ENCODE measurements at places on chromosomes 16 and 17.
A peak's percentile ranks its signal among the peaks of the same experiment; 100 is the strongest.

- DNase-seq: no peak
Measured at GRCh38 chr17:18042983-18043382, 3.8 kb downstream of the GID4 start.

DNA sequence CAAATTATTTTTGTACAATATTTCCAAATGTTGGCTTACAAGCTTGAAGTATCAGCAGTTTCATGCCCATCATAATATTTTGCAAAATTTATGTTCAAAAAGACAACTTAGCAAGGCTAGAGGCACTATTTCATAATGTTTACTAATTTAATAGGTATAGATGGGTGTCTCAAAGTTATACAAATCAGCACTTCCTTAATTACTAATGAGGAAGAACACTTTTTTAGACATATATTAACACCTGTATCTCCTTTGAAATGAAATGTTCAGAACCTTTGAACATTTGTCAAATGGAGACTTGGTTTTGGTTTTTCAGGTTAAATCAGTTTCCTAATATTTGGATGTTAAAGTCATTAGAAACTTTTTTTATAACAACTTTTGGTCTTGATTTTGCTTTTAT, 2.2 kb downstream of the TAT start:
- DNase-seq: no peak

DNA sequence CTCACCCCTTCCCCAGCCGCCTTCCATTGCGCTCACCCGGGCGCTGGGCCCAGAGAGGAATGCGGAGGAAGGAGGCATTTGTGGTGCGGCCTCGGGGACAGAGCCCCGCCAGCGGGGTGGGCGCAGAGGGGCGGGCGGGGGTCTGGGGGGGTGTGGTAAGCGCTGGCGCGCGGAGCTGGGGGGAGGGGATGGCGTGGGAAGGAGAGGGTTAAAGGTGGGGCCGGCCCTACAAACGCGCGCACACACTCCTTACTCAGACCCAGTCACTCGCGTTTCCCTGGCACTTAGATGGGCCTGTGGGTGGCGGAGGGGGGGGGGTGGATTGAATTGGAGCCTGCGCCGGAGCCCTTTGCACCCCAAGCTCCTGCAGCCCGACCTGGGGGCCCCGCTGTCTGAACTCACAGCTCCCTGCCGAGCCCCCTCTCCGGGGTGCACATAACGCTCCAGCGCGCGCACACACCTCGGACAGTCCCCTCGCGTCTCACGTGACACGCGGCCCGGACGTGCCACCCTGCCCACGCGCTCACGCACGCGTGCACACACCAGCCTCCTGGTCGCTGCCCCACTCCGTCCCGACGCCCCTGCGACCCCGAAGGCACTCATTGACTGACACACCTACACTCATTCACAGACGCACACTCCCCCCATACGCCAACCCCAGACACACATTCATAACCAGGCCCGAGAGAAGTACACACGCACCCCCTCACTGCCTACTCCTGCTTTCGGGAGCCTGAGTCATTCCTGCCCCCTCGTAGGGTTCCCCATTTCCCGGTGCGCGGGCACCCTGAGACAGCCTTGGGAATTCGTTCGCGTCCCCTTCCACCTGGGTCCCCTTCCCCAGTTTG, 844 bp downstream of the TBKBP1 start:
- DNase-seq: no peak

DNA sequence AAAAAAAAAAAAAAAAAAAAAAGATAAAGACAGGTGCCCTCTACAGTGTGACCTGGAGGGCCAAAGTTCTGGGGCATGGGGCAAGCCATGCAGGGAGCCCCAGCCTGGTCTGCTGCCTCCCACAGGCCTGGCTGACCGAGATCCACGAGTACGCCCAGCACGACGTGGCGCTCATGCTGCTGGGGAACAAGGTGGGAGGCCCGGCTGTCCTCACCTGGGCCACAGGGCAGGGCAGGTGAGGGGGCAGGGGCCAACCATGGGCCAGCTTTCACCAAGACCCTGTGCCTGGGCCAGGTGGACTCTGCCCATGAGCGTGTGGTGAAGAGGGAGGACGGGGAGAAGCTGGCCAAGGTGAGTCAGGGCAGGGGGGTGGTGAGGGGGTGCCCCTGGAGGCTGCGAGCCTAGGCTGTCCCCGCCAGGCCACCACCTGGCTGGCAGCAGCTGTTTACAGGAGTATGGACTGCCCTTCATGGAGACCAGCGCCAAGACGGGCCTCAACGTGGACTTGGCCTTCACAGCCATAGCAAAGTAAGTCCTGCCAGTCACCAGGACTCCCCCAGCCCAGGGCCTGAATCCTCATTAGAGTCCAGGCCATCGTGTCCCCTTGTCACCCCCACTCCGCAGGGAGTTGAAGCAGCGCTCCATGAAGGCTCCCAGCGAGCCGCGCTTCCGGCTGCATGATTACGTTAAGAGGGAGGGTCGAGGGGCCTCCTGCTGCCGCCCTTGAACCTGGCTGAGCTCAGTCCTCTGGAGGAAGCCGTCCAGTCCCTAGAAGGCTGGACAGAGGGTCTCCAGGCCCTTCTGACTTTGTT, 2.7 kb upstream of the TRAF7 start:
- no peak for DNase-seq

- DNase-seq: no peak
Measured at GRCh38 chr16:3486506-3487215, 8.6 kb downstream of the C16orf90 start.

DNA sequence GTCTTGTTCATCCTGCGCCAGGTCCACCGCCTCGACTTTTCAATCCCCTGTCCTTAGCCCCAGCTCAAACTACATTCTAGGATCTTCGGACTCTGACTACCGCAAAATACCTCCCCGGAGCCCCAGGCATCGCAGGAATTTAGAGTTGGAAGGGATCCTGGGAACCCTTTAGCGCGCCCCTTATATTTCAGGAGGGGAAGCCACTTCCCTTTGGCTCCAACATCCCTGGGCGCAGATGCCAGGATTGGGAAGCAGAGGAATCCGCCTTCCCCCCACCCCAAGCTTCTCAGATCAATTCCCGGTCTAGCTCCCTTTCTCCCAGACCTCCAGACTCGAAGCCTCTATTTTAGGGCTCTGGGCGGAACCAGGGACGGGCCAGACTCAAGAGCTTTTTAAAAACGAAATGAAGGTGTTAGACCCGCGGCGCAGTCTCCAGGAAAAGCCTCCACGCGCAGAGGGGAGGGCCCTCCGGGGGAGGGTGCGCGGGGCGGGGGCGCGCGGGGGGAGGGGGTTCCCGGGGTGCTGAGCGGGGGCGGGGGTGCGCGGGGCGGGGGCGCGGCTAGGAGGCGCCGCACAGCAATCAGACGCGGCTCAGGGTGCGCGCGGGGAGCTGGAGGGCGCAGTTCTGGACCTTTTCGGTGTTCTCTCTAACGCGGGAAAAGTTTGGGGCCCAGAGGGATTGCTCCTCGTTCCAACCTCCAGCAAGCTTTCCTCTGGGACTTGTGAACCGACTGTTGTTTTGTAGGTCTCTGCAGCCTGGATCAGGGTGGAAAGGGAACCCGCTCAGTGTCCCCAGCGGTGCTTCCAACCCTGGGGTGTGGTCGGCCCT, 1.6 kb downstream of the AHSP start:
- DNase-seq: no peak

- DNase-seq: no peak
Measured at GRCh38 chr16:20074099-20074991, 655 bp upstream of the GPR139 start.

DNA sequence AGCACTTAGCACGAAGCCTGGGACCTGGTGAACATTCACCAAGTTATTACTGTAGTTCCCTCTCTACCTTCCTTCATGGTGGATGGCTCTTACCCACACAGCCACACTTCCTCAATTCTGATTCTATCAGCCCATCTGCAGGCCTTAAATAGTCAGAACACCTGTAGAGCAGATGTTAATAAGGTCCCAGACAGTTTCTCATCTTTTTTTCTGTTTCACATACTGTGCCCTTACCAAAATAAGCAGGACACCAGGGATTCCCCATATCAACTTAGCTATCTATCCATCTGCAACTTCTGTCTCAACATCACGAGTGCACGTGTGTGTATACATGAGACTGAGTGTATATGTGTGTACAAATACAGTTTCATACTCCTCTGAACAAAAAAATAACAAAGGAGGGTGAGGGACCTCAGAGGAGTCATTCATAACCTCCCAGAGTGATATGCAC, 2.8 kb downstream of the RECQL5 start:
- DNase-seq: no peak

GRCh38 chr16:85090873-85091521, 21.3 kb downstream of the CIBAR2 start:
- DNase-seq: no peak

DNA sequence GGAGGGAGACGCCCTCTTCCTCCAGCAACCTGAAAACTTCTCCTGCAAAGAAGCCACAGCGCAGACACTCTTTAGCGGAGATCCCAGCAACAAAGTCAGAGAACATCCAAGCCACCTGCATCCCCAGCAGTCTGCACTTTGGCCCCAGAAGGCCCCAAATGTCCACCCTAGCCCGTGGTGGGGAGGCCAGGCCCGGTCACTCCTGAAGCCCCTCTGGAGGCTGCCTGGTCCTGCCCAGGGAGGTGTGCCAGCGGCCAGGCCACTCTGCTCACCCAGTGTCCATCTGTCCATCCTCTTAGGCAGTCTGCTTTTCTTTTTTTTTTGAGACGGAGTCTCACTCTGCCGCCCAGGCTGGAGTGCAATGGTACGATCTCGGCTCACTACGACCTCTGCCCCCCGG, 5.4 kb downstream of the HAGHL start:
- DNase-seq: no peak

GRCh38 chr16:78630102-78630501, 530.6 kb downstream of the WWOX start:
- no peak for DNase-seq

- DNase-seq: no peak
Measured at GRCh38 chr17:82178499-82179261, 34.0 kb downstream of the CCDC57 start.

DNA sequence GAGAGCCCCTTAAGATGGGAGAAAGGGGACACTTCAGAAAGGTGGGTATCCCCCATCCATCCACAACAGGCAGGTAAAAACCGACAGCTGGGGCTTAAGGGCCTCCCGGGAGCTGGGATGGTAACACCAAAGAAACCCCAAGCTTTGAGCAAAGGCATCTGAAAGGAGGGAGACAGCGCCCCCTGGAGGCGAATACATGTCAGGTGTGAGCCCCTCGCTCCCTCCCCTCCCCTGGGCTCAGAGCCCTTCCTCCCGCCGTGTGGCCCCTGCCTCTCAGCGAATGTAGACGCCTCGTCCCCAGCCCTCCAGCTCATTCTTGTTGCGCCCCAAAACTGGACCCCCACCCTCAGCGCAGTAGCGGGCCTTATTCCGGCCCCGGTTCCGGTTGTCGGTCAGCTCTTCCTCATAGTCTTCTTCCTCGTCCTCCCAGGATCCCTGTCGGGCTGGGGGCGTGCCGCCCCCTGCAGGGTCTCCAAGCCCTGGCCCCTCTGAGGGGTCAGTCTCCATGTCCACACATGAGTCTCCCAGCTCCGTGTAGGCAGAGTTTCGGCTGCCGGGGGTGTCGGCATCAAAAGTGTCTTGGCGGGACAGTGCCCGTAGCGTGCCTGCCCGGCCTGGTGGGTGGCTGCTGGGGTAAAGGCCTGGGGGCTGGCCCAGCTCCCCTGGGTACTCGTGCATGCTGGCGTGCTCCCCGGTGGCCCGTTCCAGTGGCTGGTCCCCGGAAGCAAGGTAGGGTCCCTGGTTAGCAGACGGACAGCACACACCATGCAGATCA, 9.1 kb upstream of the ARL5C start:
- peak; percentile 72 for DNase-seq

DNA sequence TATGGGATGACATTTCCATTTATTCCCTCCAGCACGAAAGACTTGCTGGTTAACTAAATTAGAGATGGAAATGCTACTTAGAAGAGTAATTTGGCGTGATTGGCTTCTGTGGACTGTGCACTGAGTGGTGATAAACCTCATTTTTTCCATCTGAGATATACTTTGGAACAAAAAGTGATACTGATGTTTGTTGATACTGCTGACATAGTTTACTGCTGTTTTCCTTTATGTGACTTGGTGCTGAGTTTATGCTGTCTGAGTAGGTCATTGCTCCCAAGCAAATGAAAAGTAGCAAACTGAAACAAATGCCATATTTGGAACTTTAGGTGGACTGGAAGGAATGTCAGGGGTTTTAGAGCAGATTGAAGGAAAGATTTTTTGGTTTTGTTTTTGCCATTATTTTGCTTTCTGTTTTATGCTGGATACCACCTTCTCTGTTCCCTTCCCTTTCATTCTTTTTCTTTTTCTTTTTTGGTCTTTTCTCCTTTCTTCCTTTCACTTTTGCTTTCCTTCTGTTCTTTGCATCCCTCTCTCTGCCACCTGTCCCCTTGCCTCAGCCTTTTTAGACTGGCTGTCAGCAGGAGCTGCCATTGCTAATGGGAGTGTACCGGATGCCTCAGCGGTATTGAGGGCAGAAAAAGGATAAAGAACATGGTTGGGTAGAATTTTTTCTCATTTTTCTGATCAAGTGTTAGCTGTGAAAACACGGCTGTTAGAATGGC, 41.8 kb downstream of the NUP93 start:
- no peak for DNase-seq

- DNase-seq: no peak
Measured at GRCh38 chr17:63481488-63481870, 4.6 kb downstream of the ACE start.

DNA sequence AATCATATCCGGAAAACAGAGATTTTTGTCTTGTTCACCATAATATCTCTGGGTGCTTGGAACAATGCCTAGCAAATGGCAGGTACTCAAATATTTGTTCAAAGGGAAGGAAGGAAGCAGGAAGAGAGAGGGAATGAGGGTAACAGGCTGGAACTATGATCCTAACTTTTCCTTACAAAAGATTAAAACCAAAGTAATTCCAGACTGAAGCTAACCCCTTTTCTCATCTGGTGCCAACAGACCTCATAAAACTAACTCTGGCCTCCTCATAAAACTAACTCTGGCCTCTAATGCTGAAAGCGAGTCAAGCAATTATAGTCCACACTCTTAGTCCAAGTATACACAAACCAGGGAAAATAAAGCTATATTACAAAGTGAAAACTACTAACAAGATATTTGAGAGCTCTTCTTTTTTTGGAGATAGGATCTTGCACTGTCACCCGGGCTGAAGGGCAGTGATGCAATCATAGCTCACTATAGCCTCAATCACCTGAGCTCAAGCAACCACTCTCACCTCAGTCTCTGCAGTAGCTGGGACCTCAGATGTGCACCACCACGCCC, 84.6 kb downstream of the KANSL1 start:
- peak; percentile 18 for DNase-seq

- no peak for DNase-seq
Measured at GRCh38 chr16:85300406-85300968, 188.2 kb upstream of the CIBAR2 start.
